ENCODE measurements at places on chromosomes 2 and 18.

DNA sequence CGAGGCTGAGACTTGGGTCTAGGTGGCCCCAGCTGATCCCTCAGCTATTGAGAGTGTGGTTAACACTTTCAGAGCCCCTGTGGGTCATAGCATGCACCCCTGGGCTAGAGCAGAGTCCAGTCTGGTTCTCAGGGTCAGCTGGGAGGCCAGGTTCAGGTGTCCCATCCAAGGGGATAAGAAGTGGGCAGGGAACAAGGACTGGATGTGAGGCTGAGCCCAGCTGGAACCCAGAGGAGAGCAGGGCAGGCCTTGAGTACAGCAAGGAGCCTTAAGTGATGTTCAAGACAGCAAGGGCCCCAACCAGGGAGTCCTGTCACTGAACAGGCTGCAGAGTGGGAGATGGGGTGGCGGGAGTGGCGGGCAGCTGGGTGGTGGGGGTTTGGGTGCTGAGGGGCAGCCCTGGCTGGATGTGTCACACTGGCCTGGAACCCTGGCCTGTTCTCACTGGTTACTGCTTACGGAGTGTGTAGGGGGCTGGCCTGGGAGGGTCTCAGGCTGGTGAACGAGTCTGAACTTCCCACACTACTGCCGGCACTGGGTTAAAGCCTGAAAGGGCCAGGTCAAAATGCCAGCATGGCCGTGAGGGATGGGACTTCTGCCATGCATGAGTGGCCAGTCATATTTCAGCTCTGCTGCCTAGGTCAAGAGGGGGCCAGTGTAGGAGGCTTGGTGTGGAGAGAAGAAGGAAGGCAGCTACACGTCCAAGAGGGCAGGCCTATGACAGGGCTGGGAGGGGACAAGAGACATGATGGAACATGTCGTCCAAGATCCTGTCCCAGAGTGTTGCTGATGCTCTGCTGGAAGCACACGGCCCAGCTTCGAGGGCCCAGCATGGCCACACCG is 13.6 kb downstream of the TMEM185B start:
- no peak for DNase-seq

DNA sequence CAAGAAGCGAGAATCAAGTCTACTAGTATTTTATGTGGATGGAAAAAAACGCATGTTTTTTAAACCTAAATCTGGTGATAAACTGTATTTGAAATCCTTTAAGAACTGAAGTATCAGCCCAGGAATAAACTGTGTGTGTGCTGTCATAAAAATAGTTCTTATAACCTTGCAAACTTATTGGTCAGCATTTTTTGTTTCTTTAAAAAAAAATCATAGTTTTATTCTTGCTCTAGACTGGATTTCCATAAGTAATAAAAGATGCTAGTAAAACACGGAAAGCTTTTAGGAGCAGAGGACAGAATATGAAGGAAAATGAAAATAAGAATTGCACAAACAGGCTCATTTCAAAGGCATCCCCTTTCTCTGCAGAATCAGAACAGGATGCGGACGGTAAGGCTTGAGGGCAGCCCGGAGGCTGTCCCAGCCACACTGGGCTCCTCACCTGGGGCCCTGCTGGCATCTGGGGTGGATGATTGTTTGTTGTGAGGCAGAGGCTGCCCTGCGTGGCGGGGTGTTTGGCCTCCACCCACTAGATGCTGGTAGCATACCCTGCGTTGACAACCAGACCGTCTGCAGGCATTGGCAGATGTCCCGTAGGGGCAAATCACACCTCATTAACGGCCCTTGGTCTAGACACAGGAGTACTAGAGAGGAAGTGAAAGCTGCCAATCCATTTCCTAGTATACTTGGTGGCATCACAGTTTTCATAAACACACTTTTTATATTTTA is 52.5 kb downstream of the MBP start:
- no peak for DNase-seq

DNA sequence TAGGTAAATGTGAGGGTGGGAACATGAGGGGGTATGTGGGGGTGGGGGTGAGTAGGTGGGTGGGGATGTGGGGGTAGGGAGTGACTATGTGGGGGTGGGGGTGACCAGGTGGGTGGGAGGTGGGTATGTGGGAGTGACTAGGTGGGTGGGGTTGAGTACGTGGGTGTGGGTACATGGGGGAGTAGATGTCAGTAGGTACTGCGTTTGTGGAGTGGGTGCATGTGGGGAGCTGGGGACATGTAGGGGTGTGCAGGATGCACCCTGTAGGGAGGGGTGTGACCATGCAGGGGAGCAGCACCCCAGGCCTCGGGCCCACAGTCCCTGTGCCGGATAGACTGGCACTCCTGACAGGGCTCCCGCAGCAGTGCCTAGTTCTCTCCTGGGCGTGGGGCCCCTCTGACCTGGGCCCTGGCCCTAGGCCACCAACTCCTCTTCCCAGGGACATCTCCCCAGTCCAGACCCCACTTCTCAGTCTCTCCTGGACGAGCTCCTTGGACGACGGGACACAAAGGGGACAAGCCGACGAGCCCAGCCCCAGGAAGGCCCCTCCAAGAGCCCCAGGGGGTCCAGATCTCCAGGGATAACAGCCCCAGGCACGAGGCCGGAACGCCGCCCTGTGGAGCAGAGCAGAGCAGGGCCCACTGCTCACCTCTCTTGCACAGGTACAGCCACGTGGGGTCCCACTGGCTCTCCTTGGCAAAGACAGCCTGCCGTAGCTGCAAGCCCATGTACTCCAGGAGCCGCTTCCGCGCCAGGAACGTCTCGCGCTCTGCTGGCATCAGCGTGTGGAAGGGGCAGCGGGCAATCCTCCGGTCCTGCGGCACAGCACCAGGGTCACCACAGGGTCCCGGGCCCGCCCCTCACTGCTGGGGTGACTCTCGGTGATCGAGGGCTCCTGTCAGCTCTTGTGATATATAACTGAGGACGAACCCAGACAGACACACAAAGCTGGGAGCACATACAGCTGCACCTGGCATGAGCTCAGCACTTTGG is 58.2 kb downstream of the ANKMY1 start:
- DNase-seq: no peak

- DNase-seq: no peak
These were observed 55.0 kb downstream of the SLC9A2 start for GRCh38 chr2:102674370-102674769.

DNA sequence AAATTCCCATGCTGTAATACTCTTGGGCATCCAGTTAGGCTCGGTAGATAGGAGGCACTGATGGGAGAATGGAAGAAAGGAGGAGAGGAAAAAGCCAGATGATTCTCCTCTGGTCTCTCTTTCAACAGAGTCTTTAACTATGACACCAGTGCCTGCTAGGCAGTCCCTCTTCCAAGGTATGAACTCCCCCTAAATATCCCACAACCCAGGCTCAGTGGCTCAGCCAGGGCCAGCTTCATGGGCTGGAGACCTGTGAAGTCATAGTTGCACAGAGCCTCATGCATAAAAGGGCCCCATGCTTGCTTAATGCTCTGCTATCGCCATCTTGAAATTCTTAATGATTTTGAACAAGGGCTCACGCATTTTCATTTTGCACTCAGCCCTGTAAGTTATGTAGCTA is 869.2 kb upstream of the GCFC2 start:
- no peak for DNase-seq

DNA sequence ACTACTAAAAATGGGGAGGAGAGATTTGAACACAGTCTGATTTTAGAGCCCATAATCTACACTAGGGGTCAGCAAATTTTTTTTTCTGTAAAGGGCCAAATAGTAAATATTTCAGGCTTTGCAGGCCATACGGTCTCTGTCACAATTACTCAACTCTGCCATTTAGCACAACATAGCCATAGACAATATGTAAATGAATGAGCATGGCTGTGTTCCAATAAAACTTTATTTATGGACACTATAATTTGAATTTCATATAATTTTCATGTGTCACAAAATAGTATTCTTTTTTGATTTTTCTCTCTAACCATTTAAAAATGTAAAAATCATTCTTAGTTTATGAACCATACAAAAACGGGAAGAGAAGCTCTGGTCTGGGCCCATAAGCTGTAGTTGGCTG is 309.4 kb downstream of the GPD2 start:
- DNase-seq: no peak

- no peak for DNase-seq
These were observed 416.1 kb upstream of the ETAA1 start for GRCh38 chr2:66981074-66981473.

GRCh38 chr2:86286516-86286915 is 50.9 kb downstream of the REEP1 start:
- no peak for DNase-seq

DNA sequence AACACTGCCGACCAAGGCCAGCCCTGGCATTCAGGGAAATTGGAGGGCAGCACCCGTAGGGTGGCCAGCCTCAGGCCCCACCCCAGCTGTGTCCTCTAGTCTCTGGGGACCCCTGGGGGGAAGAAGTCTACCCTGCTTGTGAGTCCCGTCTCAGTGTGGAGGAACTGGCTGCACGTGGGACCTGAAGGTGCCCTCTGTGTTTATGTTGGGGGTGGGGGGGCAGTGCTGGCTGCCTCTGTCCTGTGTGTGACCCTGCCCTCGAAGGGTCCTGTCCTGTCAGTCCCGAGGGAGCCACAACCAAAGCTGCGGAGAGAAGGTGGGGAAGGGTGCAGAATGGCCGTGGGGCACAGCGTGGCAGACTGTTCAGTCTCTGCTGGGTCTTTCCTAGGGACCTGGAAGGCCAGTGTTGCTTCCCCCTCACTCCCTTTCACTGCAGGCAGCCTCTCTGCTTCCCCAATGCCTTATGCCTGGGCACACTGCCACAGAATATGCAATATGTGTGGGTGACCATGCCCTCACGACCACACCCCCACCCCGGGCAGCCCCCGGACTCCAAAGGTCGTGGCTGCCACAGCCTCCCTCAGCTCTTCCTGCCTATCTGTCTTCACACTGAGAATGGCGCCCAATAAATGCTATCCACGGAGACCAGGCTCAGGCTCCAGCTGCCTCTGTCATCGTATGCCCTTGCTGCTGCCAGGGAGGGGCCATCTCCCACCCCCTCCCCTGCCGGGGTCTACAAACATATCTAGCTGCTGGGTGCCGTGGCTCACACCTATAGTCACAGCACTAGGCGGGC is 33.3 kb upstream of the SLC35F6 start:
- no peak for DNase-seq

GRCh38 chr18:40160361-40160760 is 1794.7 kb upstream of the PIK3C3 start:
- no peak for DNase-seq

GRCh38 chr2:79513711-79514110 is 860 bp downstream of the CTNNA2 start:
- no peak for DNase-seq

GRCh38 chr2:39629646-39630045 is 36.1 kb upstream of the TMEM178A start:
- no peak for DNase-seq

DNA sequence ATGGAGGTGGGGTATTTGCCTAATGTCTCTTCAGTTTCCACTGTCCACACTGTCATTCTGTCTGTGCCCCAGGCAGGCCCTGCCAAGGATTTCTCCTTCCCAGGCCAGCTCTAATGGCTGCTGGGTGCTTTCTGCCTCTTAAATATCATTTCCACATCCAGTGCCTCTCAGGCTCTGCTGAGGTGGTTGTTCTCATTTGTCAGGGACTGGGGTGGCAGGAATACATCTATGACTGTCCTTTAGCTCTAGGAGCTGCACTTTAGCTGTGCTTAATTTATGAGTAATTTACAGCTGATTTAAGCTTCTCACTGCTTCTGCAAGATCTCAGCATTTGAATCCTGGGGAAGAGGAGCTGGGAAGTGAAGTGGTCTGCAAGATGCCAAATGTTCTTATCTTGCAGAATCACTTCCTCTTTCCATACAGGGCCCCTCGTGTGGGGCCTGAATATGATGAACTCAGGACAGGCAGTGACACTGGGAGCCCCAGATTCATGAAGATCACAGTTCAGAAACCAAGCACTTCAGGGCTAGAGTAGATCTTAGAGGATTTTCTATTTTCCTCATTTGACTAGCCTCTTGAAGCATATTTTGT is 150.2 kb downstream of the FSHR start:
- no peak for DNase-seq

- no peak for DNase-seq
These were observed 103.8 kb downstream of the ASAP2 start for GRCh38 chr2:9310377-9310776.

DNA sequence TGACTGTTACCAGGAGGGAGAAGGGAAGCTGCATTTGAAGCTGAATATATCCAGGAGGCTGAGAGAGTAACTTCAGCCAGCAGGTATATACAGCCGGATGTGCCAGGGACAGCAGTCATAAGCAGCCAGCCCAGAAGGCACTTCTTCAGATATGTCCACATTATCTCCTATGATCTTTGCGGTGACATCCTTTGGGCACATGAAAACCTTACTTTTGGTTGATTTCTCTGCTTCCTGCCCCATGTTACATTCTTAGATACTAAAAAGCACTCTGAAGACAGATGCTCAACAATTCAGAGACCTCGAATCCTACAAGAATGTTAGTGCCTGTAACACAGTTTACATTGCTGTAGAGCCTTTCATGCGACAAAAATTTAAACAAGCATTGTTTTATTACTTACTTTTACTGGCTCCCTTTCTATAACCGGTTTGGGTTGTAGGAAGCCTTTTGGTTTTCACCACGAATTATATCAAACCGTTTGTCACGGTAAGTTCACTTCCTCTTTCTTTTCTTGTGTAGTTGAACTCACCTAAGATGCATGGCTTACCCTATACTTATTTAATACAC is 50.3 kb upstream of the TLK1 start:
- DNase-seq: no peak

DNA sequence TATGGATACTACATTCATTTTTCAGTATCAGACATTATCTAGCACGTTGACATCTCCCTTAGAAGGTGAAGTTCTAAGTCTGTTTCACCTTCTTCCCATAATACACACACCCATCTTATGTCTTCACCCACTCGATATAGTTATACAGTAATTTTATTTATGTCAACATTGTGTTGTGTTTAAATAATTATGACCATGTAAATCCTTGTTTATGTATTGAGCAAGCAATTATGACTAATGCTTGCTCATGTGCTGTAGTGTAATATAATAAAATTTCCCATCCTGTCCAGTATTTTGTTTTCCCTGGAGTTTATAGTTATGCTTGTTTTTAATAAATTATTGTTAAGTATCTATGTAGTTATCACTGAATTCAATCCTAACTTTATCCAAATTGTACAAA is 163.2 kb downstream of the MTX2 start:
- no peak for DNase-seq

DNA sequence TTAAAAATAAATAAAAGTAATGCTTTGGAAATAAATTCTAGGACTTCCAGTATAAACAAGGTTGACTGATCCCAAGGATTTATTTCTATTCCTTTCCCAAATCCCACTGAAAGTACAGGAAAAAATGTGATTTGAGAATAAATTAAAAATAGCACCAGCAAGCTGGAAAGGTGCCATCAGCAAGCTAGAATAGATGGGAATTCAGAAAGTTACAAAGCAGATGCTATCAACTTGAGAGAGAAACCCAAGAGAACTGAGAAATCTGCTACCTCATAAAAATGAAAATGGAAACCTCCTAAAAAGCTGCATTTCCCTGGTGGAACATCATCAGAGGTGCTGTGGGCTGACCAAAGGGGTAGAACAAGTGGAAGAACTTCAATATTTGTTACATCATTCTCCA is 148.6 kb upstream of the KCNJ3 start:
- DNase-seq: no peak

GRCh38 chr2:88452565-88452905 is at the start of gene FOXI3:
FOXI3 (minus strand) TSS chr2:88452693; CDS start chr2:88452535, 158 bp downstream.
- DNase-seq: no peak

All from stimulated activated CD4-positive, alpha-beta T cell treated with anti-CD3 and anti-CD28 coated beads, Interleukin-15, amount 100 ng/mL, for 1 hour (primary cell).